ENCODE measurements at places on chromosomes 12 and 14.

DNA sequence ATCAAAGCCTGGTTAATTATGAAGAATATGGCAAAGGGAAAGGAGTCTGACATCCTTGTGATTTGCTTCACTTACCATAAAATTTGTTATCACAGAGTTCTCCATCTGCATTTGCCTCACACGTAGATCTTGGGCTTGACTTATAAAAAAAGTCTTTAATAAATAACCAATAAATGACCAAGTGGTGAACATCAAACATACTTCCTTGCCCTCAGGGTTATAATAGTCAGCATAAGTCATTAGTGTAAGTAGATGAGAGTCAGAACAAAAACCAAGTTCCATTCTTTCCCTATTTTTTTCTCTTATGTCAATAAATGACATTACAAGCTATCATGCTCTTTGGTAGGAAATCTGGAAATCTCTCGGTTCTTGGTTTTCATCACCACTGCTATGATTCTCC, 635.4 kb upstream of the ATXN7L3B start:
- DNase-seq, result no peak

DNA sequence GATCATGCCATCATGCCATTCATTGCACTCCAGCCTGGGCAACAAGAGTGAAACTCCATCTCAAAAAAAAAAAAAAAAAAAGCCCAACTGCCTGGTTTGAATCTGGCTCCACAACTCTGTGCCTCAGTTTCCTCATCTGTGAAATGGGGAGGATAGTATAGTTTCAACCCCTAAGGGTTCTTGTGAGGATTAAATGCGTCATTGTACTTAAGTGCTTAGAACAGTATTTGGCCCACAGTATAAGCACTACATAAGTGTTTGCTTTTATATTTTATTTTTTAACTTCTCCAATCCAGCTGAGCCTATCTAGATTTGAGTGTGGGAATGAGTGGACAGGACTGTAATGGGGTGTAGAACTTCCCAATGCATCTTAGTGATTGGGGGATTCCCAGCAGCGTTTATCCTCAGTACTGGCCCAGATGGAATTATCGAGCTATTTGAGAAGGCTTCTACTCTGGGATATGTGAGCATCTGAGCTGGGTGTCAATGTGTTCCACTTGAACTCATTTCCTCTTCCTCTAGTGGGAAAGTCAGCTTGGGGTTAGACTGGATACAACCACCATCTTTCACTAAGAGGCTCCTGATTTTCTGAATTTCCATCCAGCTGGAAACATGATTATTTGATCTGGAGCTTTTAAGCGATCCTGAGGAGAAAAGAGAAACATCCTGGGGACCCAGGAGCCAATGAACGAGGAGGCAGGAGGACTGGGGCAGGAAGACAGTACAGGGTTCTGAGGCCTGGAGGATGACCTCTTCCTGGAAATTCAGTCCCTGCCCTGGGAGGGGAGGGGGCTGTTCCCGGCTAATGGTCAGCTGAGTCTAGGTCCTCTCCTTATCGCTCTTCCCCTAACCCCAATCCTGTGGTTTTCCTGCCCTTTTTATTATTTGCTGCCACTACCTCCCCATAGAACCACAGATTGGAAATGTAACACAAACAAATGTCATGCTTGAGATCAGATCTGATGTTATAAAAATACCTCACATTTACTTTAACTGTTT, 9.3 kb upstream of the ESPL1 start:
- no peak for DNase-seq

DNA sequence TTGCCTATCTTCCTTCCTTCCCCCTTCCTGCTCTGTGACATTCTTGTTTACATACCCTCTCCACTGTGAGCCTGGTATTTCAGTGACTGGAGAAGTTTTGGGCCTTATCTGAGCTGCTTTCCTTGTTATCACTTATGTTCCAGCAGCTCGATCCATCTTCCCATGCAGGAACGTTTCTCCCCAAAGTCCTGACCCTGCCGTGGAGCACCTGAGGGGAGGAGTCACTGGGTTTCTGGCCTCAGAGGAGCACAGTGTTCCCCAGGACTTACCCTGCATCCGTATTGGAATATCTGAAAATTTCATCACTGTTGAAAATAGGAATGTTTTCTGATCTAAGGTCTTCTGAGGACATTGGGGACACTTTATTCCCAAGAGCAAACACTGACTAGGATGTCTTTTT, 141.8 kb downstream of the CACNA1C start:
- no peak for DNase-seq

DNA sequence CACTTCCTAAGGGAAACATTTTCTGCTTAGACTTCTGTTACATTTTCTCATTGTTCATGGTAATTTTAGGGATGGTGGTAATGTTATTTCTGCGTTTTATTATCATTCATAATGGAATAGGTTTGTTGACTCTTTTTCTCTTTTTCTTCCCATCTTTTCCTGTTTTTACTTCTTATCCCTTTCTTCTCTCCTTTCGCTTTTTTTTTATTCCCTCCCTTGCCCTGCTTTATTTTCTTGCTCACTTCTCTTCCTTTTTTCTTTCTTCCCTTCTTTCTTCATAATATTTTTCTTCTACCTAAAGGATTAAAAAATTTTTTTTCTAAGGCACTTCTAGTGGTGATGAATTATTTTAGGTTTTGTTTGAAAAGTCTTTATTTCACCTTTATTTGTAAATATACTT, 45.6 kb downstream of the CNOT2 start:
- no peak for DNase-seq

DNA sequence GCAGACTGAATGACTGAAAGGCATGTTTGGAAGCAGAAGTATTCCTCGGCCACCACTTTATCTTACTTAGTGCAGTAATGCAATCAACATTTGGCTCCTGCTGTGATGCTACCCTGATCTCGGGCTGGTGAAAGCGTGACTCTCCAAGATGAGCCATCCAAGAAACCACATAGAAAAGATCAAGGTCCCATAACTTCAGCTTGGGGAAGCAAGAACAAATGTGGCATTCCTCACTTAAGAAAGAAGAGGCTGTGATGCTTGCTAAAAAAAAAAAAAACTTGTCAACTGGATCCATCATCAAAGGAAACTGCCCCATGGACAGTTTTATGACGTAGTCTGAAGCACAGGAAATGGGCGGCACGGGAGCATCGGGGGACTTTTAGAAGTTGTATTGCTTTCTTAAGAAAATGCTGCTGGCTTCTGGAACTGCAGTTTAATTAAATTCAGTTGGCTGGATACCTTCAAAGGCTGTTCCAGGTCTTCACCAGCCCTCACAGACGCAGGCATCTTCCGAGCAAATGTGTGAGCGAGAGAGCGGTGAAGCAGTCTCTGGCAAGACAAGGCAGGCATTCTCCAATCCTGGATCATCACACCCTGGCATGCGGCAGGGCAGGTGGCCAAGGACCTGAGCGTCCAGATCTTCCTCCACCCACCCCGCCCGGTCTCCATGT, 38.2 kb upstream of the MAP1LC3B2 start:
- no peak for DNase-seq

DNA sequence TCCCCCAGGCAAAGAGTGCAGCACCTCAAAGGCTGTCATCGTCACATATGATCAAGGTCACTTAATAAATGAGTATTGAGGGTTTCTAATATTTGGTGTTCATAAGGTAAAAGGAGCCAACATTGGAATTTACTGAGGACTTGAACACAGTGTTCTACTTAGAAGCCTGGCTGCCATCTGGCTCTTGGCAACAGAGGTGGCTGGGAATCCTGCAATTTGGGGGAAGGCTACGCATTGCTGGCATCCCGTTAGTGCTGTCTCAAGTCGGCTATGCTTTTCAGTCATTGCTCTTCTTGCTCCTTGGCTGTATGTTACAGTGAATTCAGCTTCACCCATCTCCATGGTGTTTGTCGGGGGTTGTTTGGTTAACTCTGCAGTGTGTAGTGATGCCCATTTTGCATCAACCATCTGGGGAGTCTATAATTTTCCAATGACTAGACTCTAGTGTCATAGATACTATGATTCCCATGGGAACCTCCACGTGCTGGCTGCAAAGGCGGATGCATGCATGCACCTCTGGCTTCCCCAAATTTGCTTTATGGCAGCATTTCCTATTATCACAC, 12.9 kb upstream of the SLC24A4 start:
- no peak for DNase-seq

DNA sequence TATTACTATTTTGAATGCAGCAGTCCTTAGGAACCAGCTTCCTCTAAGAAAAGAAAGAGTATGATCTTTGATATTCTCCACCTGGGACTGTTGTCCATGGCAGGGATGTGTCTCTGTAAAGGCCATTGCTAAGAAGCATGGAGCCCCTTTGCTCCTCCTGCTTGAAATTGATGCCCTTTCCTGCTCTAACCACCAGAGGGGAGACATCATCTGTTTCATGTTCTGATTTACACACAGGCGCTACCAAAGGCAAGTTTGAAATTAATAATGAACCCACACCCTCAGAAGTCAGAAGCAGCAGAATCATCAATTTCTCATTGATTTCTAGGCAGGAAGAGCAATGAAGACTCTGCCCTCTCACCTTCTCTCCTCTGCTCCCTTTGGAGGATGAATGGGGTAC, 253.8 kb downstream of the RMST start:
- DNase-seq, result peak; percentile 19

DNA sequence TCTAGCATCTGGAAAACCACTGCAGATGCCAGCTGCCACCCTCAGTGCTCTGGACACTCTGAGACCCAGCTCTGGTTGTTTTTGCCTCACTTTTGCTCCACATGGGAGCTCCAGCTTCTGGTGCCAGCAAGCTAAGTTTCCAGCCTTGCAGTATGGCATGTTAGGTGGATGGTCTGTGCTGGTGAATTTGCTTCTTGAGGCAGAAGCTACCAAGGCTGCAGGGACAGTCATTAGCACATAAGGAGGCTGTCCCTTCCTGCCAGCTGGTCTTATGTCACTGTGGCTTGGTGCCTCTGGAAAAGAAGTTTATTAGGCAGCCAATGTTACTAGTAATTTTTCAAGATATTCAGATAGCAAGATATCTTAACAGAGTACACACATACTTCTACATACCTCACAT, 64.2 kb upstream of the CSRP2 start:
- no peak for DNase-seq

DNA sequence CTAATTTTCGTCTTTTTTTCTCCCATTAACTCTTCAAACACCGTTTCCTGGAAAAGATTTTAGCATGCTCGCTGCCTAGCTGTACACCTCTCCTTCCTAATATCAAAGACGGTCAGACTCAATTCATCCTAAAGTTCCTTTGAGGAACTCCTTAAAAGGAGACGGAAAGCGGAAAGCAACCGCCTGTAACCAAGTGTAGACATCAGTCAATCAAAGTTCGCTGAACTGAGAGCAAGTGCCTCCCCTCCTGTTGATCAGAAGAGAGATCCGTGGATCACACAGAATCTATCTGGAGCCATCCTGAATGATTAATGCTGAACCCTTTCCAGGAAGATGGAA, 412 bp upstream of the TEP1 start:
- no peak for DNase-seq

GRCh38 chr14:44497148-44497547, 9.9 kb downstream of the FSCB start:
- no peak for DNase-seq

- peak; percentile 75 for DNase-seq
Measured at GRCh38 chr12:117875744-117876435, 92.9 kb downstream of the KSR2 start.

DNA sequence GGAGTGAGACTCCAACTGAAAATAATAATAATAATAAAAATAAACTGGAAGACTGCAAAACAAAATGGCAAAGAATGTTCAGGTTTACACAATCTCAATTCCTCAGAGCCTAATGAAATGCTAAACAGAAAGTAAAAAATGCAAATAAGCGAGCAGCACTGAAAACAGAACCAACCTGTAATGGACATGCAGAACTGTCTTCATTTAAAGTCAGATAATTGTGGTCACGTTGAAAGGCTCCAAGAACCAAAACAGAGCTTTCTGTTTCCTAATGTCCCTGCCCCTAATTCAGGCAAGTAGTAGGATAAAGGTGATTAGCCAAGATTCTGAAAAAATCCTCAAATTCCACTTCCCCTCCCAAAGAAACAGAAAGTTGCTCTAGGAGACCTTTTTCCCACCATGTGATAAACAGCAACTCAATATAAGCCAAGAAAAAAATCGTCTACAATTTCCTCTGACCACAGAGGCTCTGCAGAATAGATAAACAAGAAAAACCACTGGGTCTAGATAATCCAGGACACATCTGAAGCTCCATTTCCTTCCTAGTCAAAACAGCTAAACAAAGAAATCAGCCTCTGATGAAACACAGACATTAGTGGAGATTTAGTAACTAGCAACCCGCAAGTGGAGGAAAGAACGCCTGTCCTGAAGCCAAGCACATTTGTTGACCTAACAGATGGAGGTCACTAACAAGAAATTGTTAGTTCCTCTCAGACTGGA, 3.0 kb downstream of the MIS18BP1 start:
- DNase-seq, result no peak

- no peak for DNase-seq
Measured at GRCh38 chr14:76752744-76753143, 8.5 kb upstream of the VASH1 start.

Measured in HEK293T (cell line).